A549 treated with dexamethasone at 1 μM for 4 hours (cell line): ENCODE measurements at places on chromosomes 11 and 22. TPM values are rescaled to one million over a fixed set of nuclear protein-coding genes. Genes with fewer than 3 reads are reported as not detected.

Gene FAM118B
- 13.4 to 16.9 TPM (median 14.9 TPM) in 5 replicates for total RNA-seq

Gene SEPTIN3
- 0.97 to 1.5 TPM (median 1.2 TPM) in 5 replicates for total RNA-seq

Gene SUN2
- 24.5 to 40.5 TPM (median 38.6 TPM) in 5 replicates for total RNA-seq

Gene THYN1
- 17.0 to 20.1 TPM (median 17.7 TPM) in 5 replicates for total RNA-seq

Gene SCGB2A2
- not detected in 5 replicates for total RNA-seq

Gene FEN1
- total RNA-seq, result 91.0 to 106 TPM (median 96.1 TPM) in 5 replicates

Gene LRRC32
- total RNA-seq, result 0.15 to 0.51 TPM (median 0.20 TPM) in 5 replicates

Gene YPEL4
- 0.10 to 0.34 TPM (median 0.25 TPM) in 5 replicates for total RNA-seq

Gene EMID1
- 0.19 to 0.54 TPM (median 0.23 TPM) in 5 replicates for total RNA-seq

Gene FIBIN
- not detected in 5 replicates for total RNA-seq

Gene TTC12
- total RNA-seq, result 4.1 to 8.5 TPM (median 4.8 TPM) in 5 replicates

Gene C11orf91
- total RNA-seq, result 0.53 to 1.7 TPM (median 0.91 TPM) in 5 replicates

Gene SMTNL1
- not detected in 5 replicates for total RNA-seq

Gene GTSE1
- 22.7 to 34.7 TPM (median 33.6 TPM) in 5 replicates for total RNA-seq

Gene PISD
- 21.5 to 28.7 TPM (median 27.1 TPM) in 5 replicates for total RNA-seq

Gene INSC
- total RNA-seq, result 0.06 to 0.15 TPM (median 0.11 TPM) in 5 replicates

Gene KRTAP5-8
- 0.07 TPM in 1 of 5 replicates, not detected in the others for total RNA-seq

Gene HEPN1
- total RNA-seq, result not detected in 5 replicates

Gene MICALL1
- 17.5 to 23.4 TPM (median 20.7 TPM) in 5 replicates for total RNA-seq

Gene SLC37A2
- 0.06 to 0.21 TPM (median 0.08 TPM) in 5 replicates for total RNA-seq

Gene WNT7B
- 34.9 to 53.2 TPM (median 50.1 TPM) in 5 replicates for total RNA-seq

Gene SGSM1
- 0.49 to 1.1 TPM (median 0.60 TPM) in 5 replicates for total RNA-seq

Gene TSGA10IP
- not detected in 5 replicates for total RNA-seq

Gene OTOG
- not detected in 5 replicates for total RNA-seq

Gene PHLDA2
- 85.5 to 120 TPM (median 111 TPM) in 5 replicates for total RNA-seq

Gene NECTIN1
- total RNA-seq, result 8.3 to 11.2 TPM (median 10.5 TPM) in 5 replicates

Gene OR8G1
- total RNA-seq, result not detected in 5 replicates

Gene PITPNB
- total RNA-seq, result 47.1 to 55.3 TPM (median 51.3 TPM) in 5 replicates

Gene PACSIN3
- 20.9 to 27.3 TPM (median 24.2 TPM) in 5 replicates for total RNA-seq

Gene SLC22A25
- not detected in 5 replicates for total RNA-seq

Gene AKIP1
- 35.6 to 51.3 TPM (median 37.8 TPM) in 5 replicates for total RNA-seq

Gene TSKU
- 92.0 to 158 TPM (median 140 TPM) in 5 replicates for total RNA-seq

Gene CST6
- not detected in 5 replicates for total RNA-seq

Gene DNAJC4
- total RNA-seq, result 18.9 to 23.0 TPM (median 21.0 TPM) in 5 replicates

Gene TREH
- total RNA-seq, result not detected in 5 replicates

Gene HTR3A
- not detected in 5 replicates for total RNA-seq

Gene ZNF215
- total RNA-seq, result 0.76 to 1.2 TPM (median 0.97 TPM) in 5 replicates

Gene HTATIP2
- 205 to 219 TPM (median 207 TPM) in 5 replicates for total RNA-seq

Gene RIMBP3B
- total RNA-seq, result 0.24 to 0.45 TPM (median 0.37 TPM) in 5 replicates

Gene TEX12
- total RNA-seq, result not detected in 5 replicates

Gene MS4A14
- total RNA-seq, result not detected in 5 replicates

Gene TBRG1
- 14.5 to 17.1 TPM (median 15.7 TPM) in 5 replicates for total RNA-seq

Gene OR10A5
- total RNA-seq, result not detected in 5 replicates

Gene LRRN4CL
- total RNA-seq, result 0.08 to 0.13 TPM (median 0.09 TPM) in 3 of 5 replicates, not detected in the others

Gene SLC5A12
- not detected in 5 replicates for total RNA-seq

Gene MFNG
- 0.79 to 1.7 TPM (median 1.2 TPM) in 5 replicates for total RNA-seq

Gene DUSP18
- total RNA-seq, result 4.1 to 6.8 TPM (median 5.2 TPM) in 5 replicates

Gene C11orf98
- 125 to 142 TPM (median 131 TPM) in 5 replicates for total RNA-seq

Gene NUP50
- total RNA-seq, result 26.1 to 36.4 TPM (median 33.7 TPM) in 5 replicates

Gene C22orf31
- not detected in 5 replicates for total RNA-seq

Gene PIWIL4
- 0.12 to 0.31 TPM (median 0.14 TPM) in 5 replicates for total RNA-seq

Gene CRY2
- total RNA-seq, result 3.7 to 5.8 TPM (median 4.9 TPM) in 5 replicates

Gene FGF4
- 0.03 to 0.09 TPM (median 0.04 TPM) in 3 of 5 replicates, not detected in the others for total RNA-seq

Gene TMEM109
- total RNA-seq, result 106 to 131 TPM (median 121 TPM) in 5 replicates

Gene OR2D2
- not detected in 5 replicates for total RNA-seq

Gene CASP1
- total RNA-seq, result 0.21 to 0.30 TPM (median 0.30 TPM) in 3 of 5 replicates, not detected in the others

Gene KCNJ4
- total RNA-seq, result 0.72 to 1.2 TPM (median 0.81 TPM) in 5 replicates

Gene ART5
- total RNA-seq, result 0.19 to 0.49 TPM (median 0.29 TPM) in 5 replicates

Gene BARX2
- not detected in 5 replicates for total RNA-seq
